ENCODE measurements at places on chromosomes 13 and 19.

- DNase-seq: no peak
Measured at GRCh38 chr13:84399320-84400085, 517.2 kb upstream of the SLITRK1 start.

GRCh38 chr13:24119626-24120508 lies 40.7 kb upstream of the SPATA13 start:
- DNase-seq: no peak

GRCh38 chr13:50171590-50172282 lies 156.5 kb downstream of the KCNRG start:
- no peak for DNase-seq

- no peak for DNase-seq
Measured at GRCh38 chr13:36294096-36294495, 3.5 kb downstream of the CCDC169 start.

- no peak for DNase-seq
Measured at GRCh38 chr13:22137361-22138050, 466.6 kb downstream of the FGF9 start.

DNA sequence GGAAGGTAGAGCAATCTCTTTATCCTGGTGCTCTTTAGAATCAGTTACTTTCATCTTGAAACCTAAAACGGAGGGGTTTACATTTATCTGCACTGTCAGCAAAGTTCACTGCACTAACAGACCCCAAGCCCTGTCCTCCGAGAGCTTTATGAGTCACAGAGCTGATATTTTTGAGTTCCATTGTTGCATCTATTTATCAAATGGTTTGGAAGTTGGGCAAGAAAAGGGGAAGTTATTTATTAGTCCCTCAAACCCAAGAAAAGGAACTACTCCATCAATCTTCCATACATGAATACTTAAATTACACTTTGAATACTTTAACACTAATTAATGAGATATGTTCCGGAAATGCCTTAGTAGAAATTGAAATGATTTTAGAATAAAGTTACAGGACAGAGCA lies 55.5 kb downstream of the EDNRB start:
- no peak for DNase-seq

GRCh38 chr13:64546371-64546770 lies 2683.8 kb downstream of the PCDH9 start:
- DNase-seq: no peak

- DNase-seq: no peak
Measured at GRCh38 chr13:38429916-38430315, 80.3 kb downstream of the UFM1 start.

GRCh38 chr13:67071918-67072598 lies 158.1 kb downstream of the PCDH9 start:
- DNase-seq: no peak

All from memory B cell (primary cell).